NCI-H1694 treated with DMSO at 0.1 percent for 48 hours (cell line): ENCODE measurements at places on chromosomes 5 and 9.

GRCh38 chr5:50441493-50441955 is 436 bp upstream of the EMB start:
- no peak for DNase-seq

DNA sequence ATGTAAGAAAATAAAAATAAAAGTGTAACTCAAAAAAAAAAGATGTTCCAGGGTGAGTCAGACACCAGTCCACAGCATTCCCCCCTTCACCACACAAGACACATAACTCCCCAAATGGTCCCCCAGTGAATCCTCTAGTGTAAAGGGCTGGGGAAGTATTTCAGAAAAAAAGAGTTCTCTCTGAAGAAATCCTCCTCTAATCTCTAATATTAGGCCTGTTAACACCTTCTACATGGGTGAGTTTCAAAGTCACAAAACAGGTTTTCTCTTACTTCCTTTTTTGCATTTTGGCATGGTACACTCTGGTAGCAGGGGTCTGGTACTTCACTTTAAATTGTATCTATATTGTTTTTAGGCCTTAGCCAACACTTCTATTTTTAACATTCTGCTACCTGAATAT is 28.2 kb downstream of the RNF145 start:
- DNase-seq = no peak

DNA sequence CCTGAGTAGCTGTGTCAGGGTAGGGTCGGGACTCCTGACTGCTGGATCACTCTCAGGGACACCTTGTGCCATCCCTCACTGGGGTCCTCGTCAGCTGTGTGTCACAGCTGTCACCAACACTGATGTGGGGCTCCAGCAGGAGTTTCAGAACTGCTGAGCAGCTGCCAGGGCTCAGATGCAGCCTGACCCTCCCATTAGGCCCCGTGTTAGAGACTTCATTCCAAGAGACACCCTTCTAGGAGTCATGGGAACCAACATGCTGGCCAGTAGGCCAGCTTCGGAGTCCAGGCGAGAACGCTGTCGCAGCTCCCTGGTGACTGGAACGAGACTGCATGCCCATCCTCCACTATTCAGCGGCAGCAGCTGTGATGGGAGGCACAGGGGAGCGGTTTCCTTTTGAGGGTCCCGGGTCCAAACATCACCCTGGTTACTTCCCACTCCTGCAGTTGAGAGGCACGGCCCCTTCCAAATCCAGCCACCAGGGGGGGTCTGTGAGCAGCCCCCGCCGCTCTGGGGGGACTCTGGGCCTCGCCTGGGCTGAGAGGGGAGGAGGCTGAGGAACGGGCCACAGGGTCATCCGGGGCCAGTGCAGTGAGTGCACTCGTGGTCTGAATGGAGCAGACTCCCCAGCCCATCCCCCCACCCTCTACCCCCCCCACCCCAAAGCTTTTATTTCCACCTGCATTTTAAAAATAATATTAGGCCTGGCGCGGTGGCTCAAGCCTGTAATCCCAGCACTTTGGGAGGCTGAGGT is 12.6 kb upstream of the TCF7 start:
- DNase-seq = peak; percentile 19

- no peak for DNase-seq
Measured at GRCh38 chr5:62043289-62044280, 262.4 kb upstream of the KIF2A start.

- no peak for DNase-seq
Measured at GRCh38 chr5:180040287-180041214, 31.0 kb downstream of the RNF130 start.

DNA sequence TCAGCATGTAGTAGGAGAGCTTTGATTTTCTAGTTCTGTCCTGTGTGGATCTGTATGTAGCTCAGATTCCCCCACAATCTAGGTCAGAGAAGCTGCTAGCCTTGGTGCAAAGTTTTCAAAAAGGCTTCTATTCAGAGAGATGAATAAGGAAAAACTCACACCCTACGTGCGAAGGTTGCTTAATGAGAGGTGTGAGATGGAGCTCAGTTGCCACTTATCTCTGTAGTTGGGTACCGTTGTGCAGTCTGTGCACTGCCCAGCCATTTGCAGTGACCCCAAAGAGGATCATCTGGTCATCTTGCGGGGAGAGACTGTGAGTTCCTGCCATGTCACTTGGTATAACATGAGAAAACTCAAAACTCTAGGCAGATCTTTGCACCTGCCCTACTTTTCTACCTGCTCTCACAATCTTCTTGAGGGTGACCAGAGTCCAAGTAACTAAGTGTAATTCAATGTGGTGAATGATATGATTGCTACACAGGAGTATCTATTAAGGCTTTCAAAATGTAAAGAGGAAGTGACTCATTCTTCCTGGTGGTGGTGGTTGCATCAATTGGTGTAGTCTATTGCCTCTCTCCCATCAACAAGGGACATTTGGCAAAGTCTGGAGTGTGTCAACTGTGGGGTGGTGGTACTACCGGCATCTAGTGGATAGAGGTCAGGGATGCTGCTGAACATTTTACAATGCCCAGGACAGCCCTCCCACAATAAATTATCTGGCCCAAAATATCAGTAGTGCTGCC is 65.2 kb downstream of the TMC1 start:
- DNase-seq = no peak
